Fibroblast of skin of scalp (primary cell): ENCODE measurements at places on chromosomes 7 and 10.

GRCh38 chr10:51397695-51398094, 301.7 kb downstream of the CSTF2T start:
- peak; percentile 67 for DNase-seq

- DNase-seq: no peak
Measured at GRCh38 chr10:24034571-24034970, 174.4 kb upstream of the KIAA1217 start.

DNA sequence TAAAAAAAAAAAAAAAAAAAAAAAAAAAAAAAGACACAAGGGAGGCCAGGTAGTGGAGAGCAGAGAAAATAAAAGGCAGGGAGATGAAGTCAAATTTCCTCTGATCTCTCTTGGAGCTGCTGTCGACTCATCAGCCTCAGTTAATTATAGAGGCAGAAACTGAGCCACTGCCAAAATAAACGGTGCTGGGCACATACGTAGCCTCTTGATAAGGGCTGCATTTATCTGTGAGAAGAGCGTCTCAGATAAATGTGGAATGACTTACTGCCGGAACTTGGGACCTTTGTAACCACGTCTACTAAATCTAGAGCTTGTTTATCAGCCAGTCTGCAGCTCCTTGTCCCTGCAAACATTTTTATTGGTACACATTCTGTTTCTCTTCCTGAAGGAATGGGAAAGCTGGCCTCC, 162.3 kb downstream of the BAMBI start:
- DNase-seq: peak; percentile 43

- no peak for DNase-seq
Measured at GRCh38 chr7:125033506-125033905, 103.9 kb upstream of the POT1 start.

DNA sequence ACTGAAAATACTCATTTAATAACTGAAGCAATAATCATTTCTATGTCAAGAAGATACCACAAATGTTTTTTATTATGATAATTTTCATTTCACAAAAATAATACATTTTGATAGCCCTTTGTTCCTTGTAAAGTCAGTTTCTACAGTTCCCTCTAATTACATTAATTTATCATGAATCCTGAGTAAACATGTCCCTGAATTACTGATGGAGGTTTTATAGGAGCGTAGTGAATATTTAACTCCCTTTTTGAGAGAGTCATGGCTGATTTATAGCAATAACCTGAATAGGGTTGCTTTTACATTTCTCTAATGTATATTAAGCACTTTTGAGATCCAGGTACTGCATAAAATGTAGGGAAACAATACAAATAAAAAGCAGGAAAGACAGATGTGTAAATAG, 216.0 kb upstream of the DKK1 start:
- no peak for DNase-seq

GRCh38 chr10:13276749-13277365, 23.0 kb downstream of the PHYH start:
- DNase-seq: no peak

- no peak for DNase-seq
Measured at GRCh38 chr10:126334272-126334671, 54.0 kb downstream of the ADAM12 start.

- DNase-seq: peak; percentile 71
Measured at GRCh38 chr10:78957471-78958039, 111.2 kb upstream of the ZMIZ1 start.

- DNase-seq: no peak
Measured at GRCh38 chr7:94472608-94473007, 37.0 kb upstream of the CASD1 start.

DNA sequence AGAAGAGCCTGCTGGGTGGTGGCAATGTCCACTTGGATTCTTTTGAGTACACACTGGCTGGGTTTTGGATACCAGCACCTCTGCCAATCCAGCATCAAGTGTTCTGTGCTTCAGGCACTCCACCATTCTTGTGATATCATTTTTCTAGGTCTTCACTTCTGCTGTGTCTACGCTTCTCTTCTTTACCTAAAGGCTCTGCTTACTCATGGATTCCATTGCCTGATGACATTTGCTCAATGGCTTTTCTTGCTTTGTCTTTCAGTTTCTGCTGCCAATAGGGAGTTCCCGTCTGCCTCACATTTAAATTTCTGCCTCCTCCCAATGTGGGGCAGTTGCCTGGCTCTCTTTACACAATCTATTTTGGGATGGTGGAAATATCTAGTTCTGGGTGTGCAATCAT, 12.7 kb upstream of the PAPSS2 start:
- DNase-seq: no peak
